ENCODE measurements at places on chromosomes 7 and 10.

DNA sequence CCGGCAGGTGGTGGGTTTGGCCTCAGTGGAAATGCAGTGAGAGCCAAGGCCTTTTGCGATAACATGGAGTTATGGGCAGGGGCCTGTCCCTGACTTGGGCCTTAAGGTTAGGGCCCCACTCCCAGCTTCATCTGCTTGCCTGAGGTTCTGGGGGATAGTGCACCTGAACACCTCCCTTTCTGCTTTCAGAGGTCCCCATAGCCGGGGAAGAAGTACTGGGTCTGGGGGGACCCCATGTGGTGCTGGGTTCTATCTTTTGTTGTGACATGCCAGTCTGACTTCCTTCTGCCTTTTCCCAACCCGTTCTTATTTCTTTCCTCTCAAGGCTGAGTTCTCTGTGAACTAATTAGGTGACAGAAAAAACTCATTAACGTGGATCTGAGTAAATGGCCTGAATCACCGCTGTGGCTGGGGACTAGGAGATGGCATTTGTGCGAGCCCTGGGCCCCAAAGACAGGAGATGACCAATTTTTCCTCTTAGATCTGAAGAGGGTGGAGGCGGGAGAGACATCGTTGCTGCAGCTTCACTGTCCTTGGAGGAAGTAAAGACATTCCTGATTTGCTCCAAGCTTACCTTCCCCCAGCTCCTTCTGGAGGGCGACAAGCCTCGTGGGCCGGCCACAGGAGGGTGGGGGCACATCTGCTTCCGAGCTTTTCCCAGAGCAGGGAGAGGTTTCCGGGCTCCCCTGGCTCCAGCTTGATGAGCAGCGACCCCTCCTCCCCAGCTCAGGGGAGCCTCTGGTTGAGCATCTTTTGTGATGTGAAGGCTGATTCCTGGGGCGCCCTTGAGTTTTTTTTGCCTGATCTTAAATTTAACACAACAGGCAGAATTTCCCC, 2.0 kb downstream of the AGAP3 start:
- no peak for DNase-seq

- DNase-seq, result peak; percentile 54
Observed at GRCh38 chr7:90596671-90597562, 796 bp downstream of the CDK14 start.

GRCh38 chr10:130020651-130021382, 56.7 kb upstream of the EBF3 start:
- DNase-seq, result no peak

GRCh38 chr10:128091636-128092210, 34.5 kb downstream of the MKI67 start:
- no peak for DNase-seq

DNA sequence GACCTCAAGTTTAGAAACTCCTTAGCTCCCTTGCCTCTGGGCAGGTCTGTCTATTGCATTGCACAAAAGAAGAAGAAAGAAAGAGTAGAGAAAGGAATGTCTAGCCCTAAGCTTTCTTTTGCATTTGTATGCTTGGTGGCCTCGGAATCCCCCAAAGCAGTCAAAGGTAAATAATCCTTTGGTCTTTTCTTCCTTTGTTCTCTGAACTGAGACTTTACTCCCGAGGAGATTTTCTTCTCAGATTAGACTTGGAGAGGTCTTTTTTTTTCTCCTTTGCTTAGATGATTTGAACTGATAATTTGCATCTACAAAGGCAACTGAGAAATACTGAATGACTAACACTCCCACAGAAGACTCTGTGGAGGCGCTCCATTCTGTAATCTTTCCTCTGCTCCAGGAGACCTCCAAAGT, 93.2 kb downstream of the AKR1D1 start:
- peak; percentile 18 for DNase-seq
